ENCODE measurements at places on chromosomes 7 and 10. TPM values are rescaled to one million over a fixed set of nuclear protein-coding genes. Genes with fewer than 3 reads are reported as not detected.

- no peak for DNase-seq
These were observed 85.1 kb upstream of the SDK1 start for GRCh38 chr7:3215624-3216585.

Gene KCND2
- total RNA-seq, result 0.38 TPM

DNA sequence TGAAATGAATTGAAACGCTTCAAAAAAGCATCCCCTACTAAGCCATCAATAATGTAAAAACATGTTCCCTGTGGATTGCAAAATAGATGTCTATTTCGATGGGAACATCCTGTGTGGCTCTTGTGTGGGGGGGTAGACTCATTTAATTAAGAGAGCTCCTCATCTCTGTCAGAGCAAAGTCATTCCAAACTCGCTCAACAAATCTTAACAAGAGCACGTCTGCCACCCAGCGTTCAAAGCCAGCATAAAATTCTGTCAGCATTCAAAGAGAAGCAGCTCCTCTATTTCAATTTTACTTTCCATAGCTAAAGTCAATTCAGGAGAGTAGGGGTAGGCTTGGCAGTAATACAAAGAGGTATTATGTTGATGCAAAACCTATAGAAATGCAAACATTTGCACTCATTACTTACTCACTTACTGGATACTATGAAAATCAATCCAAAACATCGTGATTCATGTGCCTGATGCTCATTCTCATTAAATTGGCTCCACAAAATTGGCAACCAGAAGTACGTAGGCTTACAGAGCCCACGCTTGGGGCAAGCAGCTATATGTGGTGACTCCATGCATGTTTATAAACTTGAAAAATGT, 114.9 kb downstream of the IPMK start:
- DNase-seq, result peak; percentile 36

GRCh38 chr10:70584909-70585544, 17.5 kb downstream of the PRF1 start:
- DNase-seq, result peak; percentile 78

GRCh38 chr7:36115448-36116321, 37.4 kb upstream of the EEPD1 start:
- DNase-seq, result peak; percentile 79

Gene TUBAL3
- total RNA-seq, result not detected

DNA sequence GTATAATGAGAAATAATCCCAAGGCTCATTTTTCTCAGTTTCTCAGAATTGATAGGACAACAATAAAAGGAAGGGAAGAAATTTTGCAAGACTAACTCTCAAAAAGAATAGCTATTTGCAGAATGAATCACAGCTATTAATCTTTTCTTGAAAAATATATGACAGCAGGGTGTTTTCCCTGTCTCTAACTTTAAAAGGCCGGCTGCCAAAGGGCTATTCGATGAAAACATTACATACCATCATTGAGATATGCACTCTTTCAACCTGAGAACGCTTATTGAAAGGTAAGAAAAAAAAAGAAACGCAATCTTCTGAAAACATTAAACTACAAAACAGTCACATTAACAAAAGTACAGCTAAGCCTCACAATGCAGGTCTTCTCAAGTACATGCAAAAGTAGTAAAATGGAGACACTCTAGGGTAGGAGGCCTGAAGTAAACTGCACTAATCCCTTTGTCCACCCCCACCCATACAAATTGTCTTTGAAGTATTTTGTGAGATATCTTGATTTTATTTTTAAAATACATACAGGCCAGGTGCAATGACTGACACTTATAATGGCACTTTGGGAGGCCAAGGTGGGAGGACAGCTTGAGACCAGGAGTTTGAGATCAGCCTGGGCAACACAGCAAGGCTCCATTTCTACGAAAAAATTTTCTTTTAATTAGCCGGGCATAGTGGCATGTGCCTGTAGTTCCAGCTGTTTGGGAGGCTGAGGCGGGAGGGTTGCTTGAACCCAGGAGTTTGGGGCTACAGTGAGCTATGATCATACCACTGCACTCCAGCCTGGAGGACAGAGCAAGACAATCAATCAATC, 83.0 kb downstream of the PARD3 start:
- DNase-seq, result no peak

Gene UPK3BL1
- total RNA-seq, result 35.5 TPM

GRCh38 chr10:11328264-11329061, 283.0 kb downstream of the USP6NL start:
- DNase-seq, result no peak

- DNase-seq, result no peak
These were observed 137.6 kb upstream of the VWC2 start for GRCh38 chr7:49635800-49636199.

DNA sequence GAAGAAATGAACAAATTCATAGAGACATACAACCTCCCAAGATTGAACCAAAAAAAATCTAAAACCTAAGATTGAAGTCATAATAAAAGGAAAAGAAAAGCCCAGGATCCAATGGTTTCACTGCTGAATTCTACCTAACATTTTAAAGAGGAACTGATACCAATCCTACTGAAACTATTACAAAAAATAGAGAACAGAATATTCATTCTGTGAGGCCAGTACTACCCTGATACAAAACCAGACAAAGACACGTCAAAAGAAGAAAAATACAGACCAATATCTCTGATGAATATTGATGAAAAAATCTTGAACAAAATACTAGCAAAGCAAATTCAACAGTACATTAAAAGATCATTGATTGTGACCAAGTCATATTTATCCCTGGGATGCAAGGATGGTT, 128.5 kb upstream of the STEAP1 start:
- DNase-seq, result no peak

Gene PSTK
- 2.8 TPM for total RNA-seq

DNA sequence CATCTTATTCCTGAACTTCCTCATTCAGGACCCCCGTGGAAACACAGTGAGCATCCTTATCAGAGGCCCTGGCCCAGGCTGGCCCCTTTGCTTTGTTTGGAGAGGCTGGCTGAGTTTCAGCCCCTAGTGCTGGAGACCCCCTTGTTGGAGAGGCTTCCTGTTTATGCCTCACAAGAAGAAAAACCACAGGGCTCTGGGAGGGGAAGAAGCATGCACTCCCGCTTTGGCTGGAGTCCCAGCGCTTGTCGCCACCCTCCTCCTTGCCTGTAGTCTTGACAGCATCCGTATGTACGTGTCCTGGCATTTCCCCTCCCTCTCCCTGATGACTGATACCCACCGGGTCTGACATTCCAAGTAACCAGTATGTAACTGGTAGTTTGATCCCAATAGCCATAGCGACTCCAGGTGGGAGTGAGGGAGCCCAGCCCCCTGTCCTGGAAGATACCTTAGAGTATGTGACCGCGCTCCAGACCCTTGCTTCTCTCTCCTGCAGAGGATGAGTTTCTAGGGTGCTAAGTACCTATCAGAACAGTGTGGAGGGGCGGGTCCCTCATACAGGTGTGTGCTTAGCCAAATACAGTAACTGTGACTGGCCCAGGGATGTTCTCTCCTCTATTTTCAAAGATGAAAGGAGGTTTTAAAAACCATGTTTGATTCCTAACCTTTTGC, 6.9 kb upstream of the ATP6V0E2 start:
- no peak for DNase-seq

Gene MYL10
- not detected for total RNA-seq

Gene LHFPL3
- not detected for total RNA-seq

DNA sequence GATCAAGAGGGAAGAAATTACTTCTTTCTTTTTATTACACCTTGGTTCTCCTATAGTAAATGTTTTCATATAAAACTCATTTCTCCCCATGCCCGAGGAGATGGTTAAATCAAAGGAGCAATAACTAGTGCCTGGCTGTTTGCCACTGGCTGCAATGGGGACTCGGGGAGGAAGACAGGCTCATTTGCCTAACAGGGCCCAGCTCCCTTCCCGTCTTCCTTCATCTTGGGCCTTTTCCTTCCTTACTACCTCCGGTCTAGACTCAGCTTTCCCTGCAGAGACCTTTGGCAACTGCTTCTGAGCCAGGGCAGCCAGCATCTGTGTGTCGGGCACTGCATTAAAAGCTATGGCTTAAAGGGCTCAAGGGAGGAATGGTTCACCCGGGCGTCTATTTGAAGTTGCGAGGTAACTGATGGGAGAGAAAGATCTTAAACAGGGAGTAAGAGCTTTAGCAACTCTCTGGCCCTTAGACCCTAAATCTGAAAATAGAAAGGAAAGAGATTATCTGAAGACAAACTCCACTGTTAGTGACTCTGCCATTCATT, 63.5 kb downstream of the CALD1 start:
- DNase-seq, result no peak

GRCh38 chr10:90947030-90947960, 26.4 kb upstream of the ANKRD1 start:
- DNase-seq, result no peak

Gene PDE6C
- total RNA-seq, result not detected

Gene SCART1
- total RNA-seq, result 2.4 TPM

DNA sequence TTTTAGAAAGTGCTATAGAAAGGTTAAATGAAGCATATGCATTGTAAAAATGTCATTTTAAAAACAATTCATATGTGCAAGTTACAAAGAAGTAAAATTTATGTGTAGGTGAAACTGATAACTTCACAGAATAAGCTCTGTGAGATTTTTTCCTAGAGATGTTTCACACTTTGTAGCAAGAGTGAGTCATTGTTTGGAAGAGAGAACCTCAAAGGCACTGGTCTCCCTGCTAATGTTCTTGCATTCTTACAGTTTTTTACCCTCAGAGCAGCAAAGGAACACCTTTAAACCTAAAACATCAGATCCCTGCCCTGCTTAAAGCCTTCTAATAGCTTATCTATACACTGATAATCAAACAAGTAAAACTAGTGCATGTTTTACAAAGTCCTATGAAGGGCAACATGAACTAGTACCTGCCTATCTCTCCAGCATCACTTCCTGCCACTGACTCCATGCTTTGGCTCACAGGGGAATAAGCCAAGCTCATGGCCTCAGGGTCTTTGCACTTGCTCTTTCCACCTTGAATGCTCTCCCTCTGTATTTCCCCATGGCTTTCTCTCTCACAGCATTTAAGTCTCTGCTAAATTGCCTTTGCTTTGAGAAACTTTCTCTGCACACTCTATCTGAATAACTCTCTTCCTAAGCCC, 997.0 kb downstream of the GATA3 start:
- DNase-seq, result no peak

Gene CYP2E1
- total RNA-seq, result 0.86 TPM

DNA sequence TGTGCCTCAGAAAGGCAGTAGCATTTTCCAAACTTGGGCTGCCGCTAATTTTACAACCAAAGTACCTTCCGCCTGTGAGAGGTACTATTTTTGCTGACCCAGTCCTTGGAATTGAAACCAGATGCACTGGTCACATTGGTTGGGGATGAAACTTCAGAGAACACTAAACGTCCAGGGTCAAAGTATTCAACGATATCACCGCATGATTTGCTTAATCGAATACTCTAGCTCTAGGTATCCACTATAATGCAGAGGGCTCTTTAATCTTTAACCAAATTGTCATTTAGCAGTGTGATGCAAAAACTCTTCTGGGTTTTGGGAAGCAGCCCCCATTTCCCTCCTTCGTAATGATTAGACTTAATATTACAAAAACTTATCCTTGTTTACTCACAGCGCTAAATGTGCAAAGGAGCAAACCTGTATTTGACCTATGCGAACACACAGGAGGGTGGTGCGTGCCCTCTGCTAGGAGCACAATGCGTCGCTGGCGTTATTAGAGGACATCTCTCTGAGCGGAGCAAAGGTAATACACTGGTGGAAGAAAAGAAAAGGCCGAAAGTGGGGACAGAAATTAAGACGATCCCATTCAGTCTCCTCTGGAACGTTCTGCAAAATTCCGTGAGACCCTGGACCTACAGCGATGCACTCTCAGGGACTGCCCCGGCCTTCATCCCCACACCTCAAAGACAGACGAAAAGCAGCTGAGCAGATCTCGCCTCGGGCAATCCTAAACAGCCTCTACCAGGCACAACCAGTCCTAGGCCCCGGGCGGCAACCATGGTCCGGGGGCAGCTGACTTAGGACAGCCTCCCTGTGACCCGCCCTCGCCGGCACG, 916 bp upstream of the EEPD1 start:
- no peak for DNase-seq

DNA sequence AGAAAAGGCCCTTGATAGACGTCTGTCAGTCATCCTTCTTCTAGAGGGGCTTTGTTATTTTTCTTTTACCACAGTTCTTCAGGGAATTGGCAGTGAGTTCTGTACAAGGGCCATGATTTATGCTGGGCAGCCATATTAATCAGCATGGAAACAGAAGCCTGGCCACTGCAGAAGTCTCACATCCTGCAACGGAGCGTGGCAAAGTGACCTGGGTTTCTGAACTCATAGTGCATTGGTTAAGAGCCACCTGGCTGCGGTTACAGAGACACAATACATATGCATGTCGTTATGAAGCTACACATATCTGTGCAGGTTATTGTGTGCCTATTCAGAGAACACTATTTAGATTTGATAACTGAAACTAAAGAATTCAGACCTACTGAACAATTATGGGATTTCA, 419.4 kb upstream of the CELF2 start:
- DNase-seq, result no peak

Gene ADAM8
- total RNA-seq, result 18.7 TPM

Gene SPAM1
- total RNA-seq, result not detected

GRCh38 chr10:53222806-53223205, 450.2 kb upstream of the MBL2 start:
- DNase-seq, result no peak

- DNase-seq, result no peak
These were observed 26.4 kb downstream of the BBS9 start for GRCh38 chr7:33155811-33156210.

Gene FZD8
- 13.3 TPM for total RNA-seq
